ENCODE measurements at places on chromosomes 4 and X.

- peak; percentile 29 for DNase-seq
Observed at GRCh38 chr4:140372751-140373327, 607 bp upstream of the SCOC start.

DNA sequence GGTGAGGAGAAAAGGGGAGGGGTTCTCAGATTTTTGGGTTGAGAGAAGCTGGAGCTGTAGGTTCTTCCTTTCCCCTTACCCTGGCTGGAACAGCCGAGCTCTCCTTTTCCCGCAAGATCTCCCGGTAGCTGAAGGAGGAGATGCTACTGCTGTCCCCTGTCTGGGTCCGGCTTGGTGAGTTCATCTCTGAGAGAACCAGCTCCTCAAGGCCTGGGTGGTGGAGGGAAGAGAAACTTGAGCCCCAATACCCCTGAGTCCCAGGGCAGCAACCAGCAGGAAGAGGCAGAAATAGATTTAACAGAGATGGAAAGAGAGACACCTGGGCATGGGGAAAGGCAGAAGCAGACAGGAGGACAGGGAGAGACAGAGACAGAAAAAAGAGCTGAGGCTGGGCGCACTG is 6.6 kb upstream of the KCND1 start:
- DNase-seq = no peak

- peak; percentile 79 for DNase-seq
Observed at GRCh38 chrX:20361890-20362262, 95.2 kb upstream of the RPS6KA3 start.

- peak; percentile 7 for DNase-seq
Observed at GRCh38 chrX:38375891-38376290, 23.5 kb downstream of the OTC start.

- DNase-seq = peak; percentile 25
Observed at GRCh38 chrX:75107863-75108509, 48.1 kb downstream of the ABCB7 start.

DNA sequence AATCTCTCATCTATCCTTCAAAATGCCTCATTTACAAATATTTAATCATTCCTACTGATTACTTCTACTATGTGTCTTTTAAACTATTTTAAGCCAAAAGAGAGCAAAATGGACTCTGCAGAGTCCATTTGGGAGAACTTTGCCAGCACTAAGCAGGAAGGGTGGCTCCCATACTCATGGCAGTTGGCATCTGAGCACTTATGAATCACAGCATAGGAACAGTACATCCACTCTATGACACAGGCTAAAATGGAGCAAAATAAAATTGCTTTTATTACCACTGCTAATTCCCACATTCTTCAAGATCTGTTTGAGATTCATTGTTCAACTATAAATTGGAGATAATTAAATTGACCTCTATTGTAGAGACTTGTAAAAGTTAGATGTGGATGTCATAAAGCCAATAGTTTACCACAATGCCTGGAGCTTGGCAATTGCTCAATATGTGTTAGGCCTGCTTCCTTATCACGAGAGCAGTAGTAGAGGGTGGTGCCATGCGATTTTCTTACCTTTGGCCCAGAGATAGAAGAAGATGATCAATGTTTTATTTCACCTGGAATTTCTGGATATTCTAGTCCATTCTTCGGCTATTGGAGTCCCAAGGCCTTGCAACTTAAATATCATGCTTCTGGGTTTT is 19.1 kb downstream of the HPGD start:
- no peak for DNase-seq

GRCh38 chr4:137866671-137867070 is 334.4 kb upstream of the PCDH18 start:
- no peak for DNase-seq

DNA sequence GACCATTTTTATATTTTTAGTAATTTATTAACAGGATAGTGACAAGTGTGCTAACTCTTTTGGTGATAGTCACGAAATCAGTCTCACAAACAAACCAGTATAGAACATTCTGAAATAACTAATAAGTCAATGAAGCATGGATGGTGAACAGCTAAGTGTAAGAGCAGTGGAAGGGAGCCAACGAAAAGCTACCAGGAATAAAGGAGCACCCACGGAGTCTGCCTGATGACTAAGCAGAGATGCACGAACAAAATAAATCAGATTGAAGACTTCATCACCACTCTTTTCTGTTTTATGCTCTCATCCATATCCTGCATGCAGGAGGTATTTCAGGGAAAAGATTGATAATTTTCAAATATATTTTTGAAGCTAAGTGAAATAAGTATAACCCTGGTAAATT is 891.1 kb upstream of the HS3ST1 start:
- DNase-seq = no peak

DNA sequence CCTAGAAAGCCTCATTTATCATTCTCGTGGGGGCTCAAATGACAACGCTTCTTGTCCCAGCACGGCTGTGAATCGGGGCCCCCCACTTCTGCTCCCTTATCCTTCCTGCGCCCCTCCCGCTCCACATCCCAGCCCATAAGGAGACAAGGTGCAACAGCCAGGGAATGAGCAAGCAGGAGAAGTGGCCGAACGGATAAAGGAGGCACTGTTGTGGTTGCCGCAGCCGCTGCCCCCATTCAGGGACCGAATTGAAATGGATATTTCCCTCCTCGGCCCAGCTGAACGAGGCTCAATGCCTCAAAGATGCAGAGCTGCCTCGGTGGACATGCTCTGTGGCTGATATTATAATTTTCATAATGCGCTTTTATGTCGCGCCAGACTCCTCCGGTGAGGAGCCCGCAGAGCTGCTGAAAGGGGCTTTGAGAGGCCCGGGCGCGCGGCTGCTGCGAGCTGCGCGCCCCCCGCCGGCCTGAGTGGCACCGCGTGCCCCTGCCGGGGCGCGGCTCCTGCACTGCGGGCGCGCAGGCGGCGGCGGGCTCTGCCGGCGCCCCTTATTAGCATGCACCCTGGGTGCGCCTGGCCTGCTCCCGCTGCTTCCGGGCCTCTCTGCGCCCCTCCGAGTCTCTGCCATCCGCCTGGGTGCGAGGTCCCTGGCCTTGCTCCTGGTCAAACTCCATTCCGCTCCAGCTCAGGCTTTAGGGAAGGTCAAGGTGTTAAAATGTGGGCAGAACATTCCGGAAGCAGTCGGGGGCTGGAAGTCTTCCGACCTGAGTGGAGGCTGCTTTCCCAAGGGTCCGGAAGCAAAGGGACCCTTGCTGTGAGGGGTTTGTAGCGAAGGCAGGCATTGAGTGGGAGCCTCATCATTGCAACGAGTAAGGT is 68.2 kb upstream of the TMEM33 start:
- no peak for DNase-seq

DNA sequence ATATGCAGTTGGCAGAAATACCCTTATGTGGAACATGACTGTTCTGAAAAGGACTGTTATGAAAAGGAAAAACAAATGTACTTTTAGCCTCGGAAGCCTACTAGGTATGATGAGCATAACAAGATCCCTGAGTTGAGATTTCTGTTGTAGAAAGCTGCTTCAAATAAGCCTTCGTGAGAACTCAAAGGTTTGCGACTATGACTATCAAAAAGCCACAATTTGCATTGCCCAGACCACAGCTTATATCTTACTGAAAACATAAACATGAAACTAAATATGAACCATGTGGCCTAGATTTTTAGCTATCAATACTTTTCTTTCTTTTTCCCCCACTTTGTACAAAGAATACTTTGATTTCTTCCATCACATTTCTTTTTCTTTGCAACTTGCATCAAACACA is 398.2 kb upstream of the LCORL start:
- no peak for DNase-seq

- DNase-seq = no peak
Observed at GRCh38 chr4:154033921-154034320, 245.0 kb upstream of the SFRP2 start.

DNA sequence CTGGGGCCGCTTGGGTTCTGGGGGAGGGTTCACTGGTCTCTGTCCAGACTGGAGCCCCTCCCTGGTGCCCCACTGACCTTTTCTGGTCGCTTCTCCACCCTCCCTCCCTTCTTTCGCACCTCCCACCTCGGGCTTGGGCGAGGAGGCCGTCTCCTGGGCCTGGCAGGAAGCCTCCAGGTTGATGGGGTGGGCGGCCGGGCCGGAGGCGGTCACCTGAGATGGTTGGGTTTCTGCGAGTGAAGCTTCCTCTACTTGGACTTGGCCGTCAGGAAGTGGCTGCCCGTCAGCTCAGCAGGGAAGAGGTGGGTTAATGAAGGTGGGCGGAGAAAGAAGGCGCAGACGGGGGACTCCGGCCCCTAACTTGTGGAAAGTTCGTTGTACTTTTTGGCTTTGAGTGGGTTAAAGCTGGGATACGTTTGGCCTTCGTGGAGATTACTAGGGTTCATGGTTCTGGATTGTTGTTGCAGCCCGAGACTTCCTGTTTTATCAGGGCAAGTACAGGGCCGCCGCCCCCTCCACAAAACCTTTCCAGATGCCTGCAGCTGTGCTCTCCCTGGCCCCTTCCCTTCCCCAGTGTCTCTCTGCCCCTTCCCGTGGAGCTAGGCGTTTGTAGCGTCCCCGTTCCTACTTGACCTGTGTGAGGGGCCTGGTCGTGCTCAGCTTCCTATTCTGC is 1.2 kb downstream of the AKAP17A start:
- DNase-seq = peak; percentile 15

GRCh38 chr4:13478131-13478530 is 6.0 kb downstream of the RAB28 start:
- DNase-seq = no peak

GRCh38 chrX:124256216-124256615 is 76.2 kb upstream of the TEX13D start:
- DNase-seq = no peak

All from renal cortical epithelial cell (primary cell).